ENCODE measurements at places on chromosomes 2 and 18.
A peak's percentile ranks its signal among the peaks of the same experiment; 100 is the strongest.

GRCh38 chr2:241893265-241893664 is 23.7 kb downstream of the RTP5 start:
- no peak for DNase-seq

GRCh38 chr18:23037646-23038045 is 97.6 kb upstream of the CABLES1 start:
- DNase-seq, result no peak

DNA sequence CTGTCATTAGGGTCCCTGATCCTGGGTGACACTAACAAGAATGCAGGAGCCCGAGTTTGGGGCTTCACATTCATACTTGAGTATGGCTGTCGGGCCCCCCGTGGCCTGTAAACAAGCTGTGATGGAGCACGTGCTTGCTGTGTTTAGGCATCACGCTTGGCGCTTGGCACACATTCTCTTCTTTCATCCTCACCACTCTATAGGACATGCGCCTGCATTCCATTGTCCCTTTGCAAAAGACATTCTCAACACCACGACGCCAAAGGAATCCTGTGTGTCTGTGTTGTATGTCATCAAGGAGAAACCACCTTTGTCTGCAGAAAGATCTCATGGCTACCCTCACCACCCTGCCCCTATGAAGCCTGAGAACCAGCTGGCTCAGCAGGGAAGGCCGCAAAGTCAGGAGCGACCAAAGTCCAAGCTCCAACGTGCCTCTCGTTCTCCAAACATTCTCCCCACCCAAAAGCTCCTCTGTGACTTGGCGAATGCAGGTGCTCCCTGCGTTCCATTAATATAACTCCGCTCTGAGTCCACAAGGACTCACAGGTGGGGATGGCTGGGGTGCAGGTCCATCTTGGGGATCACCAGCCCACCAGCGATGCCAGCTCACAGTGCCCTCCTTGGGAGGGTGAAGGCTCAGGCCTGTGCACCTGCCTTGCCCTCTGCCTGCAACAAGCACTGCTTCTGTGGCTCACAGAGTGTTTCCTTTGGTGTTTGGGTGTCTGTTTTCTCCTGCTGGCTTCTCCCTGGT is 6.2 kb upstream of the PER2 start:
- no peak for DNase-seq

DNA sequence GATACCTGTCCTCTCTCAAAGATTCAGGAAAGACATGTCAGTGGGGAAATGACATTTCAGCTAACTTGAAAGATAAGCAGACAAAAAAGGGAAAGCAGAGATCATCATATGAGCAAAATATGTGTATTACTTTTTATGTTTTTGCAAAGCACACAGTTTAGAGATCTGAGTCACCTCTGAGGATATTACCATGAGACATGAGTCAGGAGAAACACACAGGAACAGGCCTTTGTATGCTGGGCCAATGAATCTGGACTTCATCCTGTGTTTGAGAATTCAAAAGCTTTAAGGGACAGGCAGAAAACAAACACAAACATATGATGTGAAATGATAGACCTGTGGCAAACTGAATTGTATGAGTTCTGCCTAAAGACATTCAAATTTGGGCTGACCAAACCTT is 306.0 kb upstream of the EPC2 start:
- no peak for DNase-seq

- DNase-seq, result no peak
Observed at GRCh38 chr2:202636213-202636513, 1.4 kb downstream of the FAM117B start.

- DNase-seq, result no peak
Observed at GRCh38 chr18:60966876-60967275, 366.4 kb upstream of the CDH20 start.

DNA sequence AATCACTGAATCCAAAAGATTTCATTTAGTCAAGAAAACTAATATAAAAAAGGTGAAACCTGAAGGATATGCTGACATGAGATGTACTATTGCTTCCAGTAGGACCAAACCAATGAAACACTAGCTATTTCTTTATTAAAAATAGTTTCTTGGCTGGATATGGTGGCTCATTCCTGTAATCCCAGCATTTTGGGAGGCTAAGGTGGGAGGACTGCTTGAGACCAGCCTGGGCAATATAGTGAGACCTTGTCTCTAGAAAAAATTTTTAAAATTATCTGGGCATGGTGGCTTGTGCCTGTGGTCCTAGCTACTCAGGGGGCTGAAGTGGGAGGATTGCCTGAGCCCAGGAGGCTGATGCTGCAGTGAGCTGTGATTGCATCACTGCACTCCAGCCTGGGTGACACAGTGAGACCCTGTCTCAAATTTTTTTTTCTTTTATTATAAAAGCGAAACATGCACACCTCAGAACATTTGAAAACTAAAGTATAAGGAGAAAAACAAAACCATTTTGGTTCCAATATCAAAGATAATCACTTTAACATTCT is 266.2 kb downstream of the TGIF1 start:
- no peak for DNase-seq

DNA sequence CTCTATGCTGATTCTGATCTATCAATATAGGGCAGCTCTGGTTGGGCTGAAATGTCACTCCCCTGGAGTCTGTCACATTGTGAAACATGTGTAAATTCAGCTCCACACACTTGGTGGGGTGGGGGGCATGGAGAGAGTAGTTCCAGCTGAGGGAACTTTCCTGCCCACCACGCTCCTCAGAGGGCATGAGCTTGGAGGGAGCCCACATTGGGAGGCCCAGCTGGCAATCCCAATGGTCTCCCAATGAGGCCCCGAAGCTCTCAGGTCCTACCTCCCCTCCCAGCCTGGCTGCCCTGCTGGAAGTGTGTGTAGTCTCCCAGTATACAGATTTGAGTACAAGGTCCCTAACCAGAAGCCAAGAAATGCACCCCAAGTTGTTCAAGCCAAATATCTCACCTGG is 31.5 kb downstream of the GYPC start:
- DNase-seq, result no peak

DNA sequence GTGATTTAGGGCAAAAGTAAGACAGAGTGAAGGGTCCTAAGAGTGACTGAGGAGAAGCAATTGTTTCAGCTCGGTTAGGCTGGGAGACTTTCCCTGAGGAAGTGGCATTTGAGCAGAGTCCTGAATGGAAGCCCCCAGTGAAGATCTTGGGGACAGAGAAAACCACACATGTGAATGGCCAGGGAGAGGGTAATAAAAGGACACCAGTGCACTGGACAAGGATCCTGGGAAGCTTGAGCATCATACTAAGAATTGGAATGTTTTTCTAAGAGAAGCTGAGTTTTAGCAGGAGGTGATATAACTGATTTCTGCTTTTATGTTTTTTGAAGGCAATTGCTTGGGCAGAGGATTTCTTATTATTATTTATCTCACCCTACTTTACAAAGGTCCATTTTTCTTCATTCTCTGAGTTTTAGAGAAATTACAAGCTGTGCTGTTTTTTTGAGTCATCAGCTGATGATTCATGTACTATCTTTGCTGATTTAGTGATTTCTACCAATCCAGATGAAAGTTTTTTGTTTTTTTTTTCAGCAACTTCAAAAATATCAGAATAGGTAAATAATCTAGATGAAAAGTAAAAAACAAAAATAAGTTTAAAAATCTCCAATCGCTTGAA is 43.5 kb downstream of the MFSD6 start:
- DNase-seq, result no peak

- DNase-seq, result no peak
Observed at GRCh38 chr2:64211276-64211921, 67.2 kb upstream of the PELI1 start.

- DNase-seq, result no peak
Observed at GRCh38 chr18:8705961-8706790, 820 bp downstream of the MTCL1 start.

- DNase-seq, result no peak
Observed at GRCh38 chr18:64678048-64678447, 529.2 kb upstream of the LINC00305 start.

DNA sequence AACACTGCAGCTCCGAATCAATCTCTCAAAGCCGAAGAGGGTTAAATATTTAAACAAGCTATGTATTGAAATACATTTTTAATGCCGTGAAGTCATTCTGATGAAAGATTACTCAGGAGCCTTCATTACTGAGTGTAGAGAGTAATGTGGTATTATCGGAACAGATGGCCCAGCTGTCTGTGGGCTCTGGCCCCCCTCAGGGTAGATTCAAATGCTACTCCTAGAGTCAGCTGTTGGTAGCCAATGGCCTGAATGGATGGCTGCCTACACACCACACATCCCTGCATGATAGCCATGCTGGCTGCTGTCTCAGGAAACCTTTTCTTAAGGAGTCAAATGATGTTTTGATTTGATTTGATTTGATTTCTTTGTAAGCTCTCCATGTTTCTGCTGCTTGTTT is 732.3 kb upstream of the CELF4 start:
- no peak for DNase-seq

GRCh38 chr2:238425979-238426567 is 654 bp upstream of the ASB1 start:
- DNase-seq, result no peak

DNA sequence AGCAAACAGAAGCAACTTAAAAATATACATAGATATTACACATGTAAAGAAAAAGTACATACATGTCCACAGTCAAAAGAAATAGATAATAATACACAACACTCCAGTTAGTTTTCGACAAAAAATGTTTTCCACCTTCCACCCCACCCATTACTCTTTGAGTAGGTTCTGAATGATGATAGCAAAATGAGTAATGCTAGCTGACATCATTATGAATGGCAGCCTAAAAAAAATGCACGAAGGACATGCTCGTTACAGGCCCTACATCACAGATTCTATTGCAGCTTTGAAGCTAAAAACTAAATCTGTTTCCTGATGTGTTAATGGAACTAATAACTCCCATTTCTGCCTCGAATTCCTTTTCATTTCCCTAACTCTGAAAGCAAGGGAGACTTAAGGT is 578.7 kb upstream of the NETO1 start:
- DNase-seq, result no peak

DNA sequence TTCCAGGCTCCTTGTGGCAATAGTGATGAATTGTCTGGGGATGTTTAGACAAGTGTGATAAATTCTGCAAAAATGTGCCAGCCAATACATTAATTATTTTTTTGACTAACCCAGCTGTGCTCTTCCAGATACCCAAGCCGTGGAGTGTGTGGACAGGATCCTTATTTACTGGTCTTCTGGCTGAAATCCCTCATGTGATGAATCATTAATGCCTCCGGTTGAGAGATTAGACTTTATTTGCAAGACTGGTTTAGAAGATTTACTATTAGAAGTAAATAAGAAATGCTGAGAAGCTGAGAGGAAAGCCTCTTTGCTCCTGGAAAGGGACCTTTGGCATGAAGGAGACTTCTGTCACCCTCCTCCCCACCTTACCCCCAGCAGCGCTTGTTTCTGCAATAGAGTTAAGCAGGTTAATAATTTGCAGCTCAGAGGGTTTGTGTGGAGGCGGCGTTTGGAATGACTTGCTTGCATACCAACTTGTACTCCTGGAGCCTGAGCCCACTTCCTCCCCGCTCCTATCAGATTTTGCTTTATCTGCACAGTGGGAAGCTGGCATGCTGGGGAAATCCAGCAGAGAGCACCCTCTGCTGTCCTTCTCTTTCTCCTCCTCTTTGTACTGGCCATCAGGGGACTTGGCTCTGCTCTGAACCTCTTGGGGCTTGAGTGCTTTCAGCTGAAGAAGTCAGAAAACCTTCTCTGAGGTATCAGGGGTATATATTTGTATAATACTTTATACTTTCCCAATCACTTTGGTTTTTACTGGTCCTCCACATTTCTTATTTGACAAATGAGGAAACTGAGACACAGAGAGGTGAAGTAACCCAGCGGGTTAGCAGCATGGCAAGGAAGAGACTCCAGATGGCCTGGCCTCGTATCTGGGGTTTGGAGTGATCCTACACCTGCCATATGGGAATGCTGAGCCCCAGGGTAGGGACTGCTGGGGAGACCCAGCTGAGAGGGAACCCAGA is 16.3 kb downstream of the SLC3A1 start:
- no peak for DNase-seq

GRCh38 chr2:140580532-140581151 is 1550.2 kb downstream of the LRP1B start:
- DNase-seq, result no peak

GRCh38 chr2:175832866-175833265 is 169.2 kb downstream of the LNPK start:
- no peak for DNase-seq

DNA sequence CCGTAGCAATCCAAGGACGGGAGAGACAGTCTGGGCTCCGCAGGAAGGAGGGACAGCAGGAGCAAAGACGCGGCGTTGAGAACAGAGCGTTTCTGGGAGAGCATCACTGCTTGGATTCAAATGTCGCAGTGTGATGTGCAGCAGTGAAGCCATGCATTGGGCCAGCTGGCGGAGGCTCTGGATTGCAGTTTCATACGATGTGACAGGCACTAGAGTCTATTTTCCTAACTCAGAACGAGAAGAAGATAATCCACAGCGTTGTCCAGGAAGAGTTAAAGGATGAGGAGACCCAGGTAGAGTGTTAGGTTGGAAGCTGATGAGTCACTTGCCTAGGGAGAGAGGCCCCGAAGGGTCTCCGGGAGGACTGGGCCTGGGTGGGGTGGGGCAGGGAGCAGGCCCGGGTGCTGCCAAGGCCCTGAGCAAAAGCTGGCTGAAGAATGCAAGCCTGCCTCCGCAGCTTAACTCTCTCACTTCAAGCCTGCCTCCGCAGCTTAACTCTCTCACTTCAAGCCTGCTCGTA is 17.7 kb upstream of the SEMA4C start:
- DNase-seq, result no peak

GRCh38 chr2:234823877-234824376 is 127.9 kb upstream of the SH3BP4 start:
- DNase-seq, result no peak

- peak; percentile 38 for DNase-seq
Observed at GRCh38 chr2:173354582-173355131, at the start of gene CDCA7. Gene CDCA7 (plus strand): TSS chr2:173354872. CDS start chr2:173354964, 92 bp downstream.

DNA sequence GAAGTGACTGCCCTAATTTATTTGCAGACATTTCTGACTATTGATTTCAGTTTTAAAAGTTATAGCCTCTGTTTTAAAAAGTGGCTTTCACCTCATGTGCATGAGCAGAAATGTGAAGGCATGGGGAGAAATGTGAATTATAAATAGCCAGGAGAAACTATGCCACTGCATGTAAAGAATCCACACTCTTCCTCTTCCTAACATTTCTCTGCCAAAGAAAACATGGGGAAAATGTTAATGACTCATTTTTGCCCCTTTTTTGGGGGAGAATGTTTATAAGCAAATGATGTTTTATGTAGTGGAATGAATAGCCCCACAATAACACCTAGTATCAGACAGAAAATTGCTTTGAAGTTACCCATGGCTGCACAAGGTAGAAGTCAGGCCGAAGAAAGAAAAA is 249.0 kb upstream of the TANK start:
- DNase-seq, result no peak

- no peak for DNase-seq
Observed at GRCh38 chr2:18247282-18248110, 313.0 kb downstream of the RDH14 start.

GRCh38 chr2:54012538-54013141 is 41.8 kb upstream of the PSME4 start:
- no peak for DNase-seq

DNA sequence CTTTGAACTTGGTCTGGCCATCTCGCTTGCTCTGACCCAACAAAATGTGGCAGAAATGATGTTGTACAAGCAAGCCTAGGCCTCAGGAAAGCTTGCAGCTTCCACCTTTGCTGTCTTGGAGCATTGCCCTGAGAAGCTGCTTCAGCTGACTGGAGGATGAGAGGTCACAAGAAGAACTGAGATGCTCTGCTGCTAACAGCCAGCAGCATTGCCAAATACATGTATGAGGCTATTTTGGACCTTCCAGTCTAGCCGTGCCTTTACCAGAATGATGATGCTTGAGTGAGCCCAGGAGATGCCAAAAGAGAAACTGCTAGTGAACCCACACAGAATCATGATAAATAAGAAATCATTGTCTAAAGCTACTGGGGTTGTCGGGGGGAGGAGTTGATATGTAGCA is 13.2 kb upstream of the ITGAV start:
- no peak for DNase-seq

GRCh38 chr2:85112906-85113625 is 20.1 kb upstream of the TCF7L1 start:
- no peak for DNase-seq
